HS-5 (cell line): ENCODE measurements at places on chromosomes 5 and 9.

- DNase-seq = no peak
These were observed 83.6 kb downstream of the MVB12B start for GRCh38 chr9:126410229-126410628.

DNA sequence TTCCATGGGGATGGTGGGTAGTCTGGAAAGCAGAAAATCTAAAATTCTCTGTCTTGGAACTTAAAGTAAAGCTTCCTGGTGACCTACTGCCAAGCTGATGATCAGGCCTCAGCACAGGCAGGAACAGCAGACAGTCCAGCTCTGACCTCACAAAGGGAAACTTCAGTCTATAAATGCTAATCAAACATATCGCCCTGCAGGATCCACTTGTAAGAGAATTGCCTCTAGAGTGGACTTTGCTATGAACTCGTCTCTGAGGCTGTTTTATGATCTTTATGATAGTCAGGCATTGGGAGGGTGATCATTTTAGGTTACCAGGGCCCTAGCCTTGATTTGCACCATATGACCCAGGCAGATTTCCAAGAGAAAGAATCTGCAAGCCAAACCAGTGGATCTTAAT, 67.6 kb upstream of the SELENOP start:
- DNase-seq = no peak

GRCh38 chr9:34279411-34279810, 49.7 kb downstream of the KIF24 start:
- DNase-seq = no peak

DNA sequence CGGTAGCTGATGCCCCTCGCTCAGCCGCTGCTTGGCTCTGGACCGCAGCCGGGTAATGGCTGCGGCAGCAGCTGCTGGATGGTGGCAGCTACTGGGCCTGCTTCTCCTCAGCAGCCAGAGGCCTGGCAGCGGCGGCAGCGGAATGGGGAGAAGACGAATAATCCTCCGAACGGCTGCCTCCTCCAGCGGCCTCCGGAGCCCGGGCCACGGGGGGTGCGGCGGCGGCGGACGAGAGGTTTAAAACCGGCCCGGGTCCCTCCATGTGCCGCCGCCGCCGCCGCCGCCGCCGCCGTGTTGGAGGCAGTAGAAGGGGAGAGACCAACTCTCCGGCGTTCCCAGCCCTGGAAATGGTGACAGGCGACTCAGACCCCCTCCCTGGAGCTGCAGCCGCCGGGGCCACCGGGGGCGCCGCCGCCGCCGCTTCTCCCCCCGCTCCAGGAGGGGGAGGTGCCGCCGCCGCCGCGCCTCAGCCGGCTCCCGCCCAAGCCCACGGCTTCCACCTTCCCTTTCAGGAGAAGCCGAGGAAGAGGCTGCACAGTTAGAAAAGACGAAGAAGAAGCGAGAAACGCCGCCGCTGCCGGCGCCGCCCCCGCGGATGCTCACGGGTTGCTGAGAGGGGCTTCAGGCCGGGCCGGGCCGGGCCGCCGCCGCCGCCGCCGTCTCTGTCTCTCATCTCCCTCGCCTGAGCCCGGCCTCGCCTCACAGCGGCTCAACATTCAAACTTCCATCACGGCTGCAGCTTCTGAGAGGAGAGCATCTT, 118.4 kb upstream of the PRSS3 start:
- no peak for DNase-seq

GRCh38 chr5:131671994-131672655, 37.1 kb upstream of the RAPGEF6 start:
- DNase-seq = no peak

- DNase-seq = no peak
These were observed 134.6 kb downstream of the DENND1A start for GRCh38 chr9:123795336-123795735.
